ENCODE measurements at places on chromosomes 5 and 9. TPM values are rescaled to one million over a fixed set of nuclear protein-coding genes. Genes with fewer than 3 reads are reported as not detected.

DNA sequence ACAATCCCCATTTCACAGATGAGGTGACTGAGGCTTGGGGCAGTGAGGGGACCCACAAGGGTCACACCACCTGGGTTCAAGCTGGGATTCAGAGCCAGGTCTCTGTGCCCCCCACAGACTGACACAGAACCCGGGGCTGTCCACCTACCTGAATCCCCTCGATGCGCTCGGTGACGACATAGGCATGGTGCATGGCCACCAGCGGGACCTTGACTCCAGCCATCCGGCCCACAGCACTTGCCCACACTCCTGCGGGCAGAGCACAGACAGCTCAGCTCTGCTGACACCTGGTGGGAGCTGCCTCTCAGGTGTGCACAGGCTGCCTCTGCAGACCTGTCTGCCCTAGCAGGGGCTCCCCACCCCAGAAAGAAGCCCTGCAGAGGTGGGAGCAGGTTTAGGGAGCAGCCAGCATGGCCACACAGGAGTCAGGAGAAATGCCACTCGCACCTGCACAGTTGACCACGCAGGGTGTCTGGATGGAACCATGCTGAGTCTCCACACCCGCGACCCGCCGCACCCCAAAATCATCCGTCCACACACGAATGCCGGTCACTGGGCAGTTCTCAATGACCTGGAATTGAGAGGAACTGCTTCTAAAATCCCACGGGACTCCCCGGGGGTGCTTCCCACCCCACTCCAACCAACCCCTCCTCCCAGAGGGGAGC is 8.4 kb downstream of the SARDH start:
- no peak for DNase-seq

- DNase-seq, result no peak
Measured at GRCh38 chr9:38195737-38196161, 126.7 kb upstream of the SHB start.

- DNase-seq, result no peak
Measured at GRCh38 chr9:129989740-129990139, 53.2 kb downstream of the FNBP1 start.

The RGMB gene
- 70.9 TPM for total RNA-seq

DNA sequence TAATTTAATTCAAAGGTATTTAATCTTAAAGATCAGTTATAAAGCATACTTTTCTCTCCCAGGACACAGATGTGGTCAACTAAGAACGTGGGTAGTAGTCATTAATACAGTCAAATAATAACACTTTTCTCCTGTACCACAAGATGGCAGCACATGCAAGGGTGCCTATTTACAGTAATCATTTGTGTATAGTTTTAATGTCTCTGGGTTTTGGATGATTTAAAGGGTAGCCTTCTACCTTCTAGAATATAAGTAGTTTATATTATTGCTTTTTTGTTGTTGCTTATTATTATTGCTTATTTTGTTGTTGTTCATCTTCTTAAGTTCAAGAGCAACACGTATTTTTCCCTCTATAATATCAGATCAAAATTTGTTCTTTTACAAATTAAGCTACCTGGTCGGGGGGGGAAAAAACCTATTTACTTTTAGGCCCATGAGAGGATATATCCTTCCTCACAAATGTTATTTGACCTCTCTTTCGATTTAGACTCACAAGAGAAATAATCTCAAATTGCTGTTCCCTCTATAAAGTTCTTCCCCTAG is 59.6 kb upstream of the SLC27A6 start:
- peak; percentile 25 for DNase-seq

DNA sequence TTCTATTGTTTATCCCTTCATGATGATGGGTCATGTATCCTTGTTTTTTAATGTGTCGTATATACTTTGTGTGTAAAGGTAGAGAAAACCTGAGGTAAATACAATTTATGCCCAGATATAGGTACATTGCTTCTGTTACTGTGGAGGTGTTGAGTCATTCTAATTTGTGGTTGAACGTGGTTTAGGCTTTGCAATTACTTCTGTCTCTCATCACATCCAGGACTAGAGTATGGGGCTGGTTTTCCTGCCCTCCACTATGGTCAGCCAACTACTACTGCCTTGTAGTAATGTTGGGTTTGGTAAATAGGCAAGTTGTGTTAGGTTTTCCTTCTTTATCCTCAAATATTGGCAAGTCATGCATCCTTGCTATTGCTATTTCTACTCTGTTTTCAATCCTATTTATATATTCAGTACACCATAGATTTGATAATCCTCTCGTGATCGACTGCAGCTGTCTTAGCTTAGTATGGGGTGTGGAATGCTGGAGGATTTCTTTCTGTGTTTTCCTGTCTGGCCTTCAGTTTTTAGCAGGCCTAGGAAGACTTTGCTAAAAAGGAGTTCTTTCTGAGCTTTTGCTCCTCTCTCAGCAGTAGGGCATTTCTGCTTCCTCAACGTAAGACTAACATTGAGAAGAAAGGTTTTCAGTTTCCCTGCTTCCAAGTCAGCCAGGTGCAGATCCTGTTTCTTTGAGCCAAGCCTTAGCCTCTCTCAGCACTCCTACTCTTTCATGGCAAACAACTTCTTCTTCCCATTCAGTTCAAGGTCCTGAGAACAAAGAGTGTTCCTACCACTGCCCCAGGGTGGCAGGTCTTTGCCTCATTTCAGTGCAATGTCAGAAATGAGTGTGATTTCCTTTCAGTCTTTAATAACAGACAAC is 844.4 kb upstream of the CDH18 start:
- no peak for DNase-seq
